ENCODE measurements at places on chromosomes 13 and 19.

DNA sequence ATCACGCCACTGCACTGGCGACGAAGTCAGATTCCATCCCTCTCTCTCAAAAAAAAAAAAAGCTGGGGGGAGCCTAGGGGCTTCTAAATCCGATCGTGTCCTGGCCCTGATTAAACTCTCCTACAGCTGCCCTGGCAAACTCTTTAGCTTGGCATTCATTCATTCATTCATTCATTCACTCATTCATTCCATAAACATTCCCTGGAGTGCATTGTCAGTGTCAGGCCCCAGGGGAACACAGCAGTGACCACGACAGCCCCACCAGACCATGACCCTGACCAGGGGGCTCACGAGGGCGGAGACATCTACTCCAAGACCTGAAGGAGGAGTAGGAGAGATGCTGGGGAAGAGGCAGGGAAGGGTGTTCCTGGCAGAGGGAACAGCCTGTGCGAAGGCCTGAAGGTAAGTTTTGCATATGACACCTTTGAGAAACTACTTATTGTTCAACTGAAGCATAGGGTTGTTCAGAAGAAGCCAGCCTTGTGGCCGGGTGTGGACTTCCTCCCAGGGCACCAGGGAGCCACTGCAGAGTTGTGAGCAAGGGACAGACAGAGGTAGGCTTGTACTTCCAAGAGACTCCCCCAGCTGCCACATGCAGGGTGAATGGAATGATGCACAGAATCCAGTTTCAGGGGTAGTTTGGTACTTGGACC is 24.5 kb downstream of the CEACAM16 start:
- DNase-seq = no peak

DNA sequence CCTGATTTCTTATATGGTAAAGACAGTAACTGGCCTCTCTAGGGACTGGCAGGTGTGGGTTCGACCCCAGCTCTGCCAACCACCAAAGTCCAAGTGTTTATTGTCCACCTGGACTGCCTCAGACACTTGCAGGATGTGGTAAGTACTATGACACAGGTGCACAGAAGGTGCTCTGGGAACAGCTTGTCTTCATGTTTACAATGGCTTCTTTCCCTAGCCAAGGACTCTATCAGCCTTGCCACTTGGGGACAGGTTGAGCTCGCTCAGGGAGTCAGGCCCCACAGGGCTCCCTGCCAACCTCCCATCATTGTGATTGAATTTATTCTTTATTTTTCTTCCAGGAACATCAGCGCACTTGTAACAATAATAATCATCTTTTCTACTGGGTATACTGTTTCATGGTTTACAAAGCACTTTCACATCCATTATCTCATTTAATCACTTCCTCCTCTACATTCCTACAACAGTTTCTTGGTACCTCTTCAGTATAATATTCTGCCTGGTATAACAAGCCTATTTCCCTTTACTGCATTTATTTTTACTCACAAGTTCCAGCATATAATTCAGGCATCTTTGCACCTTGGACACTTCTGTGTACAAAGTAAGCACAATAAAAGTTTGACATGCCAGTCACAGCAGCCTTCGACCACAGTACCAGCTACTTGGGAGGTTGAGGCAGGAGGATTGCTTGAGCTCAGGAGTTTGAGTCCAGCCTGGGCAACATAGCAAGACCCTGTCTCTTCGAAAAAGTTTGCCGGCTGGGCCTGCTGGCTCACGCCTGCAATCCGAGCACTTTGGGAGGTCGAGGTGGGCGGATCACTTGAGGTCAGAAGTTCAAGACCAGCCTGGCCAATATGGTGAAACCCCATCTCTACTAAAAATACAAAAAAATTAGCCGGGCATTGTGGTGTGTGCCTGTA is 24.2 kb upstream of the GATAD2A start:
- no peak for DNase-seq

GRCh38 chr19:38047641-38048040 is 140.6 kb downstream of the SIPA1L3 start:
- DNase-seq = no peak

GRCh38 chr13:44012910-44013757 is 133.4 kb downstream of the LACC1 start:
- no peak for DNase-seq

- no peak for DNase-seq
Measured at GRCh38 chr19:48868114-48868886, at the start of gene PLEKHA4. Gene PLEKHA4 (minus strand): TSS chr19:48868617. CDS start chr19:48867620, 997 bp downstream.

DNA sequence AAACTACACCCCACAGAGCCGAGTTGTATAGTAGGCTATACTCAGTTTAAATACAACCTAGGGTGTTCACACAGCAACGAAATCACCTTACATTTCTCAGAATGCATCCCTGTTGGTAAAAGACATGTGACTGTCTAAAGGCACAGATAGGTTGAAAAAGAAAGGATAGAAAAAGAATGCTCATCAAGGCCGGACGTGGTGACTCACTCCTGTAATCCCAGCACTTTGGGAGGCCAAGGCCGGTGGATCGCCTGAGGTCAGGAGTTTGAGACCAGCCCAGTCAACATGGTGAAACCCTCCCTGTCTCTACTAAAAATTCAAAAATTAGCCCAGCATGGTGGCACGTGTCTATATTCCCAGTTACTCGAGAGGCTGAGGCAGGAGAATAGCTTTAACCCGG is 3.8 kb upstream of the IL17D start:
- no peak for DNase-seq
